ENCODE measurements at places on chromosomes 1 and 21. TPM values are rescaled to one million over a fixed set of nuclear protein-coding genes. Genes with fewer than 3 reads are reported as not detected.

GRCh38 chr1:231684356-231685244 is 58.0 kb downstream of the DISC1 start:
- DNase-seq: no peak

The LEPR gene
- total RNA-seq: 20.6 TPM

The RHOU gene
- not detected for total RNA-seq

GRCh38 chr1:116850436-116850835 is 59.3 kb upstream of the PTGFRN start:
- no peak for DNase-seq

DNA sequence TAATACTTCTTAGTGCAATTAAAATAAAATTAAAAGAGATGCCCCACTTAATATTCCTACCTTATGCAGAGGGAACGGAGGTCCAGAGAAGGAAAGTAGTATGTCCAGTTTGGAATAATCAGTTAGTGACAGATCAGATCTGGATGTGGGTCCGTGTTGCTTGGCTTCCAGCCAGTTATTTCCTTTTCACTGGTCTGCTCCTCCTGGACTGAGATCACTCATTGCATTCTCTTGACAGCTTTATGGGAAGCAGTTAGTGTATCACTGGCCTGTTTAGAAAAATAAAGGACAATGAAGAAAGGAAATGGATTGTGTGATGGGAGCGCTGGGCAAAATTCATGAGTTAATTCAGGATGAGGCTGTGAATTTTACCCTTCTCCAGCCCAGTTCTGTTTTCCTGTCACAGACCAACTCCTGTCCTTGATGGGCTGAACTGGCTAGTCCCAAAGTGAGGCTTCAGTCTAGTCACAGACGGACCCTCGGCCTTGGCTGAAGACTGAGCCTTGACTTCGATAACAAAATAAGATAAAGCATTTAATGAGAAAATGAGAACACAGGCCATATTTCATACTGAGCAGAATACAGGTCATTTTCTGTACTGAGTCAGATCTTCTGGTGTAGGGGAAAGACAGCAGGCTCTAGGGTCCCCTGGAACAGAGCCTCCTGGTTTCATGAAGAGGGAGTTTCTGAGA is 85.2 kb upstream of the TRABD2B start:
- DNase-seq: no peak

DNA sequence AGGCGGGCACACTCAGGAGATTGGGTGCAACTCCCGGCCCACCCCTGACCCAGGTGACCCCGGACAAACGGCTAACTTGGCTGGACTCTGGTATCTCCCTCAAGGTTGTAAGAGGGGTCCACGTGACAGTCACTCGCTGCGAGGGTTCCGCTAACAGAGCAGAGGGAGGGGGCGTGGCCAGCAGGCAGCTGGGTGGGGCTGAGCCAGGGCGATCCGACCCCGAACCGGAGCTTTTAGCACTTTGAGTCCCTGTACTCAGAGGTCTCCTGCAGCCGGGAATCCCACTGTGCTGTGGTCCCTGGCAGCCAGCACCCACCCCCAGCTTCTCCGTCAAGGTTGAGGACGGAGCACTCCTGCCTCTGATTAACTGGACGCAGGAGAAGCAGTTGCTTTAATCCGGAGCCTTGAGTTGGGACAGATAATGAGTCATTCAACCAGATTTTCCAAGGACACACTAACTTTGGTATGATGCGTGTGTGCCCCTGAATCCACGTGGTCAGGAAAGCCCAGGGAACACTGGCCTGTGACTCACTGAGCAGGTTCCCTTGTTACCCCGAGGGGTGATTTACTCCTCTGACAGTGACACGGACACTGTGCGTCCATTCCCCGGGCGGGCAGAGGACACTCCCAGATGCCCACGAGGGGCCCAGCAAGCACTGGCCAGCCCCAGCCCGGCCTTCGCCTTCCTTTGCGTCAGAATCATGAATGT is 16.8 kb downstream of the TRPM2 start:
- DNase-seq: no peak

The OR2W3 gene
- not detected for total RNA-seq

DNA sequence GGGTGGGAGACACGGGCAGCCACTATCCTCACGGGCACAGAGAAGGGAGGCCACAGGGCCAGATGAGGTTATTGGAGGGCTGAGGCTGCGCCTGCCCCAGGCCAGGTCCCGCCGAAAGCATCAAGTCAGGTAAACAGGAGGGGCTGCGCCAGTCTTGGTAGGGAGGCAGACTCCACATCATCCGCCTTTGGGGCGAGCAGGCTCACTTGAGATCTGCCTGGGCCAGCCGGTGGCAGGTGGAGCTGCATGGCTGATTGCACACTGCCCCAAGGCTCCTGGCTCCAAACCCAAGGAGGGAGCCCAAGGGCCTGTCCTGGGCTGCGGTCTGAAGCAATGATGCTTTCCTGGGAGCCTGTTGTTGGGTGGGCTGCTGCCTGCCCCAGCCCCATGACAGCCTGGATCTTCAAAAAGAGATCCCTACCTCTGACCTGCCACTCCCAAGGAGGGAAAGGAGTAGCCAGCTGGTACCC is 4.6 kb downstream of the SMIM1 start:
- no peak for DNase-seq

- no peak for DNase-seq
Measured at GRCh38 chr1:146021050-146021445, 487 bp downstream of the HJV start.

The PAFAH2 gene
- 13.0 TPM for total RNA-seq

- no peak for DNase-seq
Measured at GRCh38 chr1:248852481-248853405, 6.1 kb downstream of the ZNF692 start.

DNA sequence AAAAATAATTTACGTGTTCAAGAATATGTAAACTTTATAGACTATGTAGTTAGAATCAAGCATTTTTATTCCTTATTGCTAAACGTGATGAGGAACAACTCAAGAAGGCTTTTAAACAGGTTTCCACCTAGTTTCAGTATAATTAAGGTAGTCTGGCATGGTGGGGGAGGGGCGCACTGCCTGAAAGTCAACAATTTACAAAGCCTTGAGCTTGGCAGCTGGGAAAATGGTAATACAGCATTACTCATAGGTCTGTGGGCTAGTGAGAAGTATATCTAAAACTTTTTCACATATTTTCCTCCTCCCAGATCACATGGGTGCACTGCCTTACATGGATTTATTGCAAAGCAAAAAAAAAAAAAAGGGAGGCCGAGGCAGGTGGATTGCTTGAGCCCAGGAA is 75.2 kb downstream of the EVI5 start:
- DNase-seq: peak; percentile 50

DNA sequence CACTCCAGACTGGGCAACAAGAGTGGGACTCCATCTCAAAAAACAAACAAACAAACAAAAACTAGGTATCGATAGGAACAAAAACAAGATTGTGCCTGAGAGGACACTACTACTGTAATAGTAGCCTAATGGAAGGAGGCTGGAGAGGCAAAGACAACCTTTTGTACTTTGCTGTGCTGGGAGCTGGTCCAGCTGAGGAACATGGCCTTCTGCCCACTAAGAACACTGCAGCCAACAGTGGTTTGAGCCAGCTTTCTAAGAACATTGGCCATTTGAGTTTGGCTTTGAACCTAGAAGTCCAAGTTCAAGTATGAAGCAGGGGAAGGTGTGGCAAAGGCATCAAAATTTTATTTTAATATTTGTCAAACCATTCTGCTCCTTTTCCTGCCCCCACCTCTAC is 22.7 kb upstream of the RGS8 start:
- DNase-seq: no peak

DNA sequence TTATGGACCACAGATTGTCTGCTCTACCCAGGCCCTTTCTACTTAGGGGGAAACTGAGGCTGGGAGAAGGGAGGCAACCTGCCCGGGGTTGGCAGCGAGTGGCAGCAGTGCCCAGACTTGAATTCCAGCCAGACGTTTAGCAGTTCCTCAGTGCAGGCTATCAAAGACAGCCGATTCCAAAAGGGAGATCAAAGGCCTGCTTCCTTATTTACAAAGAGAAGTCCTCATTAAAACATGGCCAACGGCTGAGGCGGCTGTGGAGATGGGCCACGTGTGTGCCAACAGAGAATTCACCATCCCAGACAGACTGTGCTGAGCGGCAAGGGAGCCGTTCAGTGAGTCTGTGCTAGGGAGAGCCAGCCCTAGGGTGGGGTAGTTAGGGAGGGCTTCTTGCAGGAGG is 27.7 kb downstream of the C1QB start:
- DNase-seq: no peak

- DNase-seq: no peak
Measured at GRCh38 chr21:15274701-15275485, 210.1 kb upstream of the NRIP1 start.

The SH2D1B gene
- not detected for total RNA-seq

The PCBP3 gene
- total RNA-seq: not detected

DNA sequence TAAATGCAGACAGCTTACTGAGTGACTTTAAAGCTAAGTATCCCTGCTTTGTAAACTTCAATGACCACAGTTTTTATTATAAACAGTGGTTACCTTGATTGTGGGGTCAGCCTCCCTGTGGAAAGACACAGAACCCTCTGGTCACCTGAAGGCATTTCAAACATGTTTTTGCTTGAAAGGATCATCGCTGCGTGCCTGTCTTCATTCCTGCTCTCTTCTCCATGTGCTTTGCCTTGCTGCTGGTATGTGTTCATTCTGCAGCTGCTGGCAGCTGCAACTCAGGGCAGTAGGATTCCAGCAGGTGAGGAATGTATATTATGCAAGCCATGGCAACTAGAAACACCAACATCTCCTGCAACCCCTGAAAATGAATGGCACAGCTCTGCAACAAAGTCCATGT is 81.0 kb upstream of the VAV3 start:
- peak; percentile 46 for DNase-seq

- no peak for DNase-seq
Measured at GRCh38 chr1:160082487-160082886, 1.1 kb downstream of the KCNJ9 start.

The CLEC20A gene
- total RNA-seq: not detected

- DNase-seq: no peak
Measured at GRCh38 chr1:175481126-175482070, 262.0 kb downstream of the TNR start.

The ATP6V1G3 gene
- total RNA-seq: not detected

- DNase-seq: no peak
Measured at GRCh38 chr1:20932437-20932977, 145.4 kb upstream of the HP1BP3 start.

The VHLL gene
- total RNA-seq: not detected

The VPS26C gene
- total RNA-seq: 46.2 TPM

The DNAI4 gene
- total RNA-seq: 12.6 TPM

DNA sequence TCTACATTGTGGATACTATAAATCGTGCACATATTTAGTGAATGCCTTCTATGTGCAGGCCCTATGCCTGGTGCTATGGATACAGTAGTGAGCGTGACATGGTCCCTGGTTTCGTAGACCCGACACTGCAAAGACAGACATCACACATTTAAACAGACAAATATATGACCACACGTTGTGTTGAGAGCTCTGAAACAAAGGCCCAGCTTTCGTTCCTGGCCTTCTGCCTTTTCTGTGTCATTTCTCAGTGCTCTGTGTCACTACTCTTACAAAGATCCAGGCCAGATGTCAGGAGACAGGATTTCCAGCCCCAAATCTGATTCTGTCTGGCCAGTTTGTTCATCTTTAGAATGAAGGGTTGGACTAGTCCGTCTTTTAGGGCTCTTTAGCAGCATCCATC is 19.3 kb upstream of the TRABD2B start:
- DNase-seq: no peak

The CELA2A gene
- total RNA-seq: not detected

DNA sequence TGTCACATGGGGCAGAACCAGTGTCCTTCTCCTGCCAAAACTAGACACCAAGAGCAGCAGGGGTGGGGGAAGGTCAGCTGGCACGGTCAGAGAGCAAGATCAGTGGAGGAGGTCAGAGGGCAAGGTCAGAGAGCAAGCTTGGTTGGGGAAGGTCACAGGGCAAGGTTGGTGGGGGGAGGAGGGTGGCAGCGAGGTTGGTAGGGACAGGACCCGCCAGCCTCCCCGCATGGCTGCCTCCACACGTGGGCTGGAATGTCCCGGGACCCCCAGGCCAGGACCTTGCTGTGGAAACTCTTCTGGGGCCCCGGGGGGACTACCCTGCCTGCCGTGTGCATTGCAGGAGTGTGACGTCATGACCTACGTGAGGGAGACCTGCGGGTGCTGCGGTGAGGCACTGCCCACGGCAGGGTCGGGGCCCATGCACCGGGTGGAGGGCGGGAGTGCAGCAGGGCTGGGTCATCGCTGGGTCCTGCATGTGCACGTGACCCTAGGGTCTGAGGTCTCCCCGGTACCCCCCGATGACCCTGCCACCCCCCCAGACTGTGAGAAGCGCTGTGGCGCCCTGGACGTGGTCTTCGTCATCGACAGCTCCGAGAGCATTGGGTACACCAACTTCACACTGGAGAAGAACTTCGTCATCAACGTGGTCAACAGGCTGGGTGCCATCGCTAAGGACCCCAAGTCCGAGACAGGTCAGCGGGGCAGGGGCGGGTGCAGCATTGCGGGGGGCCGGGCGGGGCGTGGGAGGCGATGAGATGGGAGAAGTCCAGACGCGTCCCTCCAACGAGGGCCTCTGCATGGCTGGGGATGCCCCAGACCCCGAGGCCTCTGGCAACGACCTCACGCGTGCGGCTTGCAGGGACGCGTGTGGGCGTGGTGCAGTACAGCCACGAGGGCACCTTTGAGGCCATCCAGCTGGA is 27.3 kb downstream of the COL6A2 start:
- DNase-seq: no peak
